HuH-7.5 (cell line): ENCODE measurements at places on chromosomes 16 and 17.

DNA sequence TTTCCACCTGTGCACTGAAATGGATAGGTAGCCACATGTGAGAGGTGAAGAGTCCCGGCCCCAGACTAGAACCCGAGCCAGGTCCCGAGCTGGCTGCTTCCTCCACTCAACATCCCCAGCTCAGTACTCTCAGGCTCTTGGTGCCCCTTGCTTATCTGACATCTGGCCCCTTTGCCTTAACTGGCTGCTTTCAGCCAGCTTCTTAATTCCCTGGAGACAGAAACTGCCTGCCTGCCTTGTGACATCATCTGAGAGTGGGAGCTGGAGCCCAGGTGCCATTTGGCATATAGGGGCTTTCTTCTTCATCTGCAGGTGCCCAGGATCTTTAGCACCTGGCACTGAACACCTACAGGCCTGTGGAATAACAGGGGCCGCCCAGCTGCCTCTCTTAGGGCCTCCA lies 8.9 kb downstream of the CHAD start:
- DNase-seq: no peak

- no peak for DNase-seq
Measured at GRCh38 chr16:82657239-82657638, 30.5 kb downstream of the CDH13 start.

DNA sequence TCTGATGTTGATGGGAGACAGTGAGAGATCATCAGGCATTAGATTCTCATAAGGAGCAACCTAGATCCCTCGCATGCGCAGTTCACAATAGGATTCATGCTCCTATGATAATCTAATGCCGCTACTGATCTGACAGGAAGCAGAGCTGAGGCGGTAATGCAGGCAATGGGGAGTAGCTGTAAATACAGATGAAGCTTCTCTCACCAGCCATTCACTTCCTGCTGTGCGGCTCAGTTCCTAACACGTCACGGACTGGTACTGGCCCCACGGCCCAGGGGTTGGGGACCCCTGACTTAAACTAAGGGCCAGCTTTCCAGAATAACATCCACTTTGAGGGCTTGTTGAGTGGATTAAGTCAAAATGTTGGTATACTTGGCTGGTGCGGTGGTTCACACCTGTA lies 2.6 kb upstream of the TMEM219 start:
- no peak for DNase-seq

DNA sequence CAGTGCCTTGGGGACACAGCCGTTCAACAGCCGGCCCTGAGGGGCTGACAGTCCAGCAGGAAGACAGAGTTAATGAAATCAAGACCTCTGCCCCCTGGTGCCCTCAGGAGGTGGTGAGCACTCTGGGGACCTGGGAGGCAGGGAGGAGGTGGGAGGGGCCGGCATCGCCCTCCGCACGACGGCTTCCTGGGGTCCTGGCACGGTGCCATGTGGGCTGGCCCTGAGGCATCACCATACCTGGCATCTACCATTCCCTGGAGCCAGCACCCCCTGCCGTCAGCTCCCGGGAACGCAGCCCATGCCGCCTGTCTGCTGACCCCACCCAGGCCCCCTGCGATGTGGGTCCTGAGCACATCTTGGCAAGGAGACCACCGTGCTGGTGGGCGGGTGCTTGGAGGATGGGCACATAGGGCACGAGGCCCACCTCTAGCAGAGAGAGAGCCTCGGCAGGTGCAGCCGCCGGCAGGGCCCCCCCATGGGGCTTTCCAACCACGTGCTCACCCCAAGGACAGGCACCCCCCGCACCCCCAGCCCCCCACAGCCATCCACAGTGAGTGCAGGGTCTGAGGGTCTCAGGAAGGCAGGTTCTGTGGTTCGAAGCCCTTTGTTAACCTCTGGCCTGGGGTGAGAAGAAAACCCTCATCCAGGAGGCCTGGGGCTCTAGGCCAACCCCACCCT lies 52.5 kb downstream of the ZFPM1 start:
- DNase-seq: peak; percentile 97

DNA sequence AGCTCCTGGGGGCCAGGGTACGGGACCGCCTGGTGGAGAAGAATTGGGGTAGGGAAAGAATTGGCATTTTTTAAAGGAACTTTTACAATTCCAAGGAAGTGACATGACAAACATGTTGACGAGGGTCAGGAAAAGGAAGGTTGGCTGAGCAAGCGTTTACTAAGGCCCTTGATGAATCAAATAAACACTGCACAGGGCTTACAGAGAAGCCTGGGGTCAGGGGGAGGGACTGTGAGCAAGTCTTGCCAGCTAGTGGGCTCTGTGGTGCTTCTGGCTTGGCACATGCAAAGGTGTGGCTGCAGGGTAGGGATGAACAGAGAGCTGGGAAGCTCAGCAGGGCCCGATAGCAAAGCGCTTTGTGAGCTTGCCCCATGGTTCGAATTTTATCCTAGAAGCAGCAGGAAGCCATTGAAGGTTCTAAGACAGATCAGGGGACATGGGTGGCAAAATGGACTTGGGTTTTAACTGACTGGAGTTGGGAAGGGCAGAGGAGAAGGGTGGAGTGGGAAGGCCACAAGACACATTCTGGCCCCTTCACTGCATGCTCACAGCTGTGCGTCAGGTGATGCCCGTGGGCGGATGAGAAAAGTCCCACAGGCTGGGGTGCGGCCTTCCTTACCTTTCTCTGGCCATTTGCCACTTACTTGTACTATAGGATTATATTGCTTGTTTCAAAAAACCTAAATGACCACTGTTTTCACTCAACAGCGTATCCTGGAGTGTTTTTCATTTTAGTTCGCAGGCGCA lies 117.8 kb downstream of the SOCS1 start:
- no peak for DNase-seq

DNA sequence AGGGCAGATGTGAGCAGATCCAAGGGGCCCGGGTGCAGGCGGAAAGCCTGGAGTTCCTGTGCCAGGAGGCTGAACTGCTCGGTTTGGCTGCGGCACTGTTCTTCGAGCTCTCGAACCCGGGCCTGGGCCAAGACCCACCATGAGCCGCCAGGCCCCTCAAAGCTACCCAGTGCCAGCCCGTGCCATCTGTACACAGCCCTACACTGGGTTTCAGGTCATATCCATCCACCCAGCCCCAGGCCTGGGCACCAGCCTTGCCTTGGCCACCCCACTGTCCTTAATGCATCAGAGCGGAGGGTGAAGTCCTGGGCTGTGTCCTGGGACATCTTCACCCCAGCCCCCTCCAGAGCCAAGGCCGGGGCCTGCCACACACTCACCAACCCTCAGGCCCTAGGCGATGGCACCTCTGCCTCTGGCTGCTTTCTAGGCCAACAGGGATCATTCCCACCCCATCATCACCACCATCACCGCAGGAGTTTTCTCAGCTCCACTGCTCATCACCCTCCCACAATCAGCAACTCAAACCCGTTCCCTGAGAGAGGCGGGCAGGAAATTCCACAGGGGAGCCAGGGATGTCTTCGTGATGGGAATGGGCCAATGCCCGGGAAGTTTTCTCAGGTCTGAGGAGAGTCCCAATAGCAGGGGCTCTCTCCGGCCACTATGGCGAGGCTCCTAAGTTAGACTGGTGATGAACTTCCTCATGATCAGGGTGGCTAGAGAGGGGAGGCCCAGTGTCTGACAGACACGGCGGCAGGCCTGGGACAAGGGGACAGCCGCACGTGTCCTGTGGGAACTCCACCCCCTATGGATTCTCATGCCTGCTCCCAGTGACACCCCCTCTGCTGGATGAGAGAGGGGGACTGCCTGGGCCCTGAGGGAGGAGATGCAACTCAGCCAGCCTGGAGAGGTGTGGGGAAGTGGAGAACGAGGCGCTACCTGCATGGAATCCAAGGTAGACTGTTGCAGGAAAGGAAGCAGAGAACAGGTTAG lies 9.1 kb downstream of the TSPOAP1 start:
- DNase-seq: no peak

DNA sequence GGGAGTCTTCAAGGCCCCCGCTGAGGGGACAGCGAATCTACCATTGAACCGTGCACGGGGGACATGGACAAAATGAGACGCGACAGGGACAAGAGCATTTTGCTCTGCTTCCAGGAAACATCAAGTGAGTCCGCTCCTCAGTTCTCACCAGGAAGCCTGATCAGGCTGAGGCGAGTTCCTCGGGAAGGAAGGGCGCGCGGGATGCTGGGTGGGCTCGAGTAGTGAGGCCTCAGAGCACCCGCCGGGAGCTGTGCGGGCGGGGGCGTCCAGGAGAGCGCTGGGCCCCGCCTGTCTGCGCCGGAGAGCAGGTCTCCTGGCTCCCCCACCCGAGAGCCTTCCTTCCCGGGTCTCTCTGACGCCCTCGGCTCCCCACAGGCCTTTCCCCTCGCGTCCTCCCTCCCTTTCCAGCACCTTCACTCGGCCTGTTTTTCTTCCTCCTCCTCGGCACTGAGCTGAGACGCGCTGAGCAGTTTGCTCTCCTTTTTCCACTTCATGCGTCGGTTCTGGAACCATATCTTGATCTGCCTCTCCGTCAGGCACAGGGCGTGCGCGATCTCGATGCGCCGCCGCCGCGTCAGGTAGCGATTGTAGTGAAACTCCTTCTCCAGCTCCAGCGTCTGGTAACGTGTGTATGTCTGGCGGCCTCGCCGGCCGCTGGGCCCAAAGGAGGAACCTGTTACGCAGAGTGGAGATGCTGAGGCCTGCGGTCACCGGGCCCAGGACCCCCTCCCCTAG lies 2.6 kb upstream of the HOXB5 start:
- DNase-seq: no peak

DNA sequence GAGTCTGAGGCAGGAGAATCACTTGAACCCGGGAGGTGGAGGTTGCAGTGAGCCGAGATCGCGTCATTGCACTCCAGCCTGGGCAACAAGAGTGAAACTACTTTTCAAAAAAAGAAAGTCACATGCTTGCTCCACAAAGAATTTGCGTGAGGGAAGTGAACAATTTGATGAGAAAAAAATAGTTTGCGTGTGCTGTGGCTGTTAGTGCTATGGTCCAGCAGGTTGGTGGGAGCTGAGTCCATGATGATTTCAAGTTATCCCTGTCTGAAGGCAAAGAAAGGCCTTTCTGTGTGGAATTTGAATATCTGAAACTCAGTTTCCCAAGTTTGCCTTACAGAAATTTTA lies 21.0 kb downstream of the PRCD start:
- no peak for DNase-seq

DNA sequence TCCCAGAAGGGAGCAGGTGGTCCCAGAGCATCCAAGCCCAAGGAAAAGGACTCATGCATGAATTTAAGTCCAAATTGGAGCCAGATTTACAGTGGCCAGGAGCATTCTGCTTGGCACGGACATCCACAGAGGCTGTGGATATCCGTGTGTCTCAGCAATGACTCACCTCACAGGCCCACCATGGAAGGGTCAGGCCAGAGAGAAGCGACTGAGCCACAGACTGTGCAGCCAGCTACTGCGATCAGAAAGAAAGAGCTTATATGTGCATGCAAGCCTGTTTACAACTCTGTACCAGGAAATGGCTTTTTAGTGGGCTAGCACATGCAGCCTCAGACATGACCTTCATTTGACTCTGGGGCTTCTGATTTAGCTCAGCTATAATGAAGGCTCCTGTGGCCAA lies 231.0 kb downstream of the C16orf95 start:
- DNase-seq: no peak

- no peak for DNase-seq
Measured at GRCh38 chr17:59779521-59779920, 72.1 kb downstream of the VMP1 start.

- no peak for DNase-seq
Measured at GRCh38 chr16:57892447-57893096, 78.4 kb downstream of the CNGB1 start.
